ENCODE measurements at places on chromosomes 6 and 20.
A peak's percentile ranks its signal among the peaks of the same experiment; 100 is the strongest.

- no peak for DNase-seq
Observed at GRCh38 chr6:102742754-102743356, 1349.3 kb downstream of the GRIK2 start.

- DNase-seq, result no peak
Observed at GRCh38 chr20:41034239-41034638, 5.6 kb downstream of the TOP1 start.

GRCh38 chr6:90488816-90489215, 98.1 kb downstream of the MAP3K7 start:
- no peak for DNase-seq

GRCh38 chr6:142478117-142478516, 176.3 kb downstream of the ADGRG6 start:
- peak; percentile 58 for DNase-seq

DNA sequence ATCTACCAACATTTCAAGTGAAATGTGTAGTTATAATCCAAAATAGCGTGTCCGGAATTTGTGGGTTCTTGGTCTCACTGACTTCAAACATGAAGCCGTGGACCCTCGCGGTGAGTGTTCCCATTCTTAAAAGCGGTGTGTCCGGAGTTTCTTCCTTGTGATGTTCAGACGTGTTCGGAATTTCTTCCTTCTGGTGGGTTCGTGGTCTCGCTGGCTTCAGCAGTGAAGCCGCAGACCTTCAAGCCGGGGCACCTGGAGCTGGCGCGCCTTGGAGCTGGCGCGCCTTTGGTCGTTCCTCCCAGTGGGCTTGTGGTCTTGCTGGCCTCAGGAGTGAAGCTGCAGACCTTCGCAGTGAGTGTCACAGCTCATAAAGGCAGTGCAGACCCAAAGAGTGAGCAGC, 291.5 kb upstream of the EYS start:
- DNase-seq, result no peak

- no peak for DNase-seq
Observed at GRCh38 chr20:24493661-24494459, 24.4 kb downstream of the SYNDIG1 start.

- DNase-seq, result peak; percentile 45
Observed at GRCh38 chr6:45479834-45480751, 102.4 kb upstream of the SUPT3H start.

DNA sequence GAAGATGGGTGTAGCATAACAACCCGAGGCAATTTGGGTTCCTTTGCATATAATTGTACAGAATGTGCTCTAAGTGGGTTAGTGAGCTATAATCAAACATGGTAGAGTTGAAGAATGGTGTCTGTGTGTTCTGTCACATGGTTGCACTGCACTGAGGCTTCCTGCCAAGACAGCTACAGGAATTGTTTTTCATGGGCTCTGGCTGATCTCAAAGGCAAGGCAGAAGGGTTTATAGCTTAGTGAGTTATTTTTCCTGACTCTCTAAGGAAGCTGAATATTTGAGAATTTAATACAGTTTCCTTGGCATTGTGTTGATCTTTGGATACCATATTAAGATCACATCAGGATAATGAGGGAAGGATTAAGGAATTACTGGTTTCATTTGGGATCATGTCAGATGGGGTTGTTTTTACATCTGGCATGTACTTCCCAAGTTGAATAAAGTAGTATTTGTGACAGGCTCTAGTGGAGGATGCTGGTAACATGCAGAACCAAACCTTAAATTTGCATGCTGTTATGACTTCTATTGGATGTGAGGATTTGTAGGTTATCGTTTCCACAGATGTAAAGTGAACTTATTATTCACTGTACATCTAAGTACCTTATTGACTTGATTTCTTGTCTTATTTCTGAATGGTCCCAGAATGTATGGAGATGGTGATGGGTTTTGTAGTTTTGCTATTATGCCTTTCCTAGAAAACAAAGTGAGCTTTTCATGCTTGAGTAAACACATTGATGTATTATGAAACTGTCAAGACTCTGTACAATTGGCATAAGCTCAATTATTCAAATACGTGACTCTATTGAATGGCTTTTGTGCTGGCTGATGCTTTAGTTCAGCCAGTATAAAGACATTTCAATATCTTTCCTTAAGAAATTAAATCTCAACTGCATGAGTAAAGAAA, 43.3 kb downstream of the LRRC1 start:
- no peak for DNase-seq

GRCh38 chr6:25250878-25251277, 28.3 kb upstream of the CARMIL1 start:
- peak; percentile 93 for DNase-seq

DNA sequence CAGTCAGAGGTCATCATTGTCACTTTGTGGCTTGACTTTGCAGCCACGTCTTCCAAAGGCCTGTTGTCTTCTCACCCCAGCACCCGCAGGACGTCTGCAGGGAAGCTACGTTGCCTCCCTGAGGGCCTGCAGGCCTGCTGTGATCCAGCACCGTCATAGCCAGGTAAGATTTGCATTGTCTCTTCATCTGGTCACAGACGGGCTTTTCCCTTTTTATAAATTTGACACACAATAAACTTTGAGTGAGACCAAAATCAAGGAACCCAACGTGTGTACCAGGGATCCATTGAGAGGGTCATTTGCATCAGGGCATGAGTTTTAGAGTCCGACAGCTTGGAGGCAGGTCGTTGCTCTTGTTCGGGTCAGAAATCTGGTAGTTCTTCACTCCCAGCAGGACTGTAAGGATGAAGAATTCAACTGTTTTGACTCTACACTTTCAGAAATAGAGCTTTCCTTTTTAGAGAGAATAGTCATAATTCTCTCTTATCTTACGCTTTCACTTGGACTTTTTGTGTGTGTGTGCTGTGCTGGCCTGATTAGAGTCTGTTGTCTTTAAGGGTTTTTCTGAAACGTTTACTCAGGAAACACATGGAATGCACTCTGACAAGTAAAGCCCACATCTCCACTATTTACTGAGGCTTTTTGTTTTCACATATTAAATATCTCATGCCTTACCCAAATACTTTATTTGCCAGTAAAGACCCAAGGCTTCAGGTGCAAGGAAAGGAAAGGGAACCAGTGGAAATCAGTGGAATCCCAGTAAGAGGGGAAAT, 177.2 kb upstream of the TAB2 start:
- no peak for DNase-seq

DNA sequence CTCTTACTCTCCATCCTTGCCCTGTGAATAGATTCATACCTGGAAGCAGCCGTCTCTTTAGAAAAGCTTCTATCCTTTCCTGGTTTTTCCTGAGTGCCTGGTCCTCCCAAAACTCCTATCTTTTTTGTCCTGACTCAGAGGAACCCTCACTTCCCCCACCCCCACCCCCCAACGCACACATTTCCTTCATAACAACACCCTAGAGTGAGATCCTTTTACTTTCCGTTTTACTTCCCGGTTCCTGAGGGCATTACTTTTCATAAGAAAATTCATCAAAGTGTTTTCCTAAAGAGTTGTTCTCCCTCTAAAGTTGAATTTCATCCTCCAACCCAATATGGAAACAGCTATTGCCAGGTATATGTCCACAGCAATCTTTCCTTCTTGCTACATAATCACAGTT, 327.0 kb downstream of the NRN1 start:
- DNase-seq, result no peak

- no peak for DNase-seq
Observed at GRCh38 chr20:32455171-32455900, 97.2 kb downstream of the ASXL1 start.

DNA sequence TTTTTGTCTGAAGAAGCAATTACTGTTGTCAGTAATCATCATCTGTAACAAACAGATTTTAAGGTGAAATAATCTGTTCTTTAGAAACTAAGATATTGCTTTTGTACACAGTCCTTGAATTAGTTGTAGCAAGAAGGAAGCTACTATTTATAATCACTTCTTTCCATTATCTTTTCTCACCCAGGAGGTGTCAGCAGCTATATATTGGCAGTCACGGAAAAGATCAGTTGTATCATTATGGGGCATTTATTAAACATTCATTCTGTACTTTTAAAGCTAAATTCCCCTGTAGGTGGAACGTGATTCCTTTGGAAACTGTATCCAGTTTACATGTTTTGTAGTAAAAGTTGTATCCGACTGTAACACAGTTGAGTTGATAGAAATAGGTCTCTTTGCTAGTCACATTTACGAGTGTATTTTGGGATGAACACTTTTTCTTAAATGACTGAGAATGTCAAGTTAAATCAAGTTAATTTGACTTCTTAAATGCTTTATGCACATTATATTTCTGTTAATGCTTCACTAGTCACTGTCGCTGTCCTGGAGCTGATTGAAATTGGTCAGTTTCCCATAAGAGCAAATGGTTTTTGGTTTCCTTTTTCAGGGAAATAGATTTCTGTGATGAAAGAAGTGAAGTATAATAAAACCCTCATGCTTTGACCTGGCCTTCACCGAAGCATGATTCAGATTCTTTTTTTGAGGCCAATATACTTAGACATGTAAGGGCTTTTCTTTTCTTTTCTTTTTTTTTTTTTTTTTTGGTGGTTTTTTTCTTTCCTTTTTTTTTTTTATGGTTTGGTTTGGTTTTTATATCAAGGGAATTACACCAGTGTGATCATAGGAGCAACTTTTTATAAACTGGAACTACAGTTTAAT, 5.1 kb downstream of the QKI start:
- no peak for DNase-seq

DNA sequence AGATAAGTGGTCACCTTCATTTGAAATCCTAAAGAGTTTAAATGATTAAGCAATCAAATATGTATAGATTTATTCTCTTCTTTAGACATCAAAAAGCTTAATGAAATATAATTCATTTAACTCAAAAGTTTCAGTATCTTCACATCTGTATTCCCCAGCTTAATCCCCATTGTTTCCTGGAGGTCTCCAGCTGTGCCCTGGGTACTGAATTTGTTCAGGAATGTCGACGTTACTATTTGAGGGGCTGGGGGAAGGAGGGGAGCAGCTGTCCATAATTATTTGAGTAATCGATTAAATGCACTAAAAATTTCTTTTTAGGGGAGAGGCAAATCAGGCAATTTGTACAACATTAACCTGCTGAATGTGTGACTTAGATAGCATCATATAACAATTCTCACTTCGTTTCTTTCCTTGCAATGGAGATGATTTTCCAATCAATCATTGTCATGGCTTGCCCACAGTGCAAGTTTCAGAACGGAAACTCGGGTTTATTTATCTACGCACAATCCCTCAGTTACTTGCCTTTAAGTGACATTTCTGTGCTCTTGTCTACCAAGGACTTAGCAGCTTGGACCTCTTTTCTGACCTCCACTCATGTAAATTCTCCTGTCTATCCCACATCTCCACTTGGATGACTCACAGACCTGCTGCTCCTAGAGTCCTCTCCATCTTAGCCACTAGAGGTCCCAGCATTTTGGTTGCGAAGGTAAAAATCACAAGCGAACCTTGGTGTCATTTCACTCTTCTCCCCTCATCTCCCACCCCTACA, 3.9 kb downstream of the DOK5 start:
- DNase-seq, result no peak
